ENCODE measurements at places on chromosomes 5 and 9. TPM values are rescaled to one million over a fixed set of nuclear protein-coding genes. Genes with fewer than 3 reads are reported as not detected.

The SMARCA2 gene
- total RNA-seq = 90.5 TPM

The COL5A1 gene
- total RNA-seq = 48.5 TPM

The PSMD5 gene
- total RNA-seq = 34.2 TPM

The GFI1B gene
- total RNA-seq = not detected

The PCDHGA7 gene
- total RNA-seq = 2.7 TPM

The BHMT2 gene
- 65.7 TPM for total RNA-seq

The SEC16A gene
- total RNA-seq = 35.5 TPM

The GPR151 gene
- total RNA-seq = not detected

The ADAMTS16 gene
- total RNA-seq = not detected

The GTF3C5 gene
- total RNA-seq = 49.2 TPM

The CARTPT gene
- total RNA-seq = 40.2 TPM

The TLX3 gene
- not detected for total RNA-seq

The PCDHA6 gene
- total RNA-seq = 0.31 TPM

The LCN1 gene
- not detected for total RNA-seq

The POLR1E gene
- total RNA-seq = 23.0 TPM

The GALNT12 gene
- 14.9 TPM for total RNA-seq

The RANBP3L gene
- total RNA-seq = 26.0 TPM

The S100Z gene
- not detected for total RNA-seq

The RASGEF1C gene
- 3.1 TPM for total RNA-seq

The SLC46A2 gene
- not detected for total RNA-seq

The TPPP gene
- total RNA-seq = 42.8 TPM

The SLCO6A1 gene
- not detected for total RNA-seq

The FBP2 gene
- total RNA-seq = not detected

The FAM200C gene
- total RNA-seq = 6.4 TPM
